ENCODE measurements at places on chromosomes 12 and 14.

DNA sequence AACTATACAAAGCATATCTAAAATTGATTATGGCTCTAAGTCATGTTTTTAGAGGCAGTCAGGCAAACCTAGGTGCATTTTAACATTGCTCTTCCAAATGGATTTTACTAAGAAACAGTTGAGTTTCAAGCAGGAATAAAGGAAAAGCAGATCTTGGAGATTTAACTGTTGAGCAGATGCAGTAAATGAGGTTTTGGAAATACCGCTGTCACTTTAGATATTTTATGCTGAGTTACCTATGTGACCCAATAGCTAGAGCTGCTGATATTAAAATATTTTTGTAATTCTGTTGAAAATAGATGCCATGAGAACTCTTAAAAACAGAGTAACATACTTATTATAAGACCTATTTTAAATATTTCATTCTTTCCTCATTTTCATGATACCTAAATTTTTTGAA is 181.4 kb downstream of the SYT1 start:
- no peak for DNase-seq

DNA sequence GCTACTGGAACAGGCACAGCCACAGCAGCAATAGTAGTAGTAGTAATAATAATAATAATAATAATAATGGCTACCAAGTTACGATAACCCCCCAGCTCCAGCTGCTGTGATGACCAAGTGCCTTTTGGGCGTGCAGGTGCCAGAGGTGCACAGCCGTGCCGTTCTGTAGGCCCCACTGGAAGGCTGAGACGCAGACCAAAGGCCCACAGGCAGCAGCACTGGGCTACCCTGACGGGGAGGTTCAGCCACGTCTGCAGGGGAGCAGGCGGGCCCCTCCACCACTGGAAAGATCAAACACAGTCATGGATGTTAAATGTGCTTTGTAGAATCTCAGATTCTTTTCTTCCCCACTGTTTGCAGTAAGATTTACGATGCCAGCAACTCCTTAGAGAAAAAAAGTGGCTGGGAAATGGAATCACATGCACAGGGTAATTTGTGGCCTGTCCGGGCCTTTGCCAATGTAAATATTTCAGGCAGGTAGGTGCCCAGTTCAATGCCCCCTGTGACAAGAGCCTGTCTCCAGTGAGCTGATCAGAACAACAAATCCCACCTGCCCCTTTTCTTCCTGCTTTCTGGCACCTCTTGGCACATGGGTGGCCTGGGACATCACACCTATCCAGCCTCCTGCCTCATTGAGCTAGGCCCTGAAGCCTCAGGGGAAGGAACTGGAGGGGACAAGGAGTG is 32.6 kb downstream of the CCDC85C start:
- no peak for DNase-seq

DNA sequence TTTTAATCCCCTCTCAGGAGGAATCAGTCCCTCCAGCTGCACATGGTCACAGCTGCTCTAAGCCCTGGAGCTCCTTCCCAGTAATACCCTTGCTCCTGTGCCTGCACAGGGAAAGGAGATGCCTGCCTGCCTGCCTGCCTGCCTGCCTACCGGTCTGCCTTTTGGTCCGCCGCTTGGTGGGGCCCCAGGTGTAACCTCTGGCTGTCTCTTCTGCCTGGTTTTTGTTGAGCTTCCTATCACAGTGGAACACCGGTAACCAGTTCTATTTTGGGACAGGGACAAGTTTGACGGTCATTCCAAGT is 99.8 kb downstream of the DAD1 start:
- DNase-seq, result no peak

DNA sequence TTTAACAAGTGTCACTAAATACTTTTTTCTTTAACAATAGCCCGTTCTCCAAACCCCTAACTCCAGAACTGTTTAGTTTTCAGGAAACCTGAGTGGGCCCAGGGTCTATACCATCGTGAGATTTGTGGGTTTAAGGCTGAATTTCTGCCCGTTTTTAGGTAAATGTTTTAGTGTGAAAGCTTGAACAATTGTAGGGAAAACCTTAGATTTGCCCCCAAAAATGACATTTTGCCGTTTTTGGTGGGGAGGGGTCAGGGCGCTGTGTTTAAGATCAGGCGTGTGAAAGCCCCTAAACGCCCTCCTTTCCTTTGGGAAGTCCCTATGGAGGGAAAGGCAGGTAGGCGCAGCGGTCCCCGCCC is 320 bp upstream of the PRPF39 start:
- no peak for DNase-seq

GRCh38 chr12:92210071-92210470 is 64.4 kb upstream of the BTG1 start:
- DNase-seq, result no peak

DNA sequence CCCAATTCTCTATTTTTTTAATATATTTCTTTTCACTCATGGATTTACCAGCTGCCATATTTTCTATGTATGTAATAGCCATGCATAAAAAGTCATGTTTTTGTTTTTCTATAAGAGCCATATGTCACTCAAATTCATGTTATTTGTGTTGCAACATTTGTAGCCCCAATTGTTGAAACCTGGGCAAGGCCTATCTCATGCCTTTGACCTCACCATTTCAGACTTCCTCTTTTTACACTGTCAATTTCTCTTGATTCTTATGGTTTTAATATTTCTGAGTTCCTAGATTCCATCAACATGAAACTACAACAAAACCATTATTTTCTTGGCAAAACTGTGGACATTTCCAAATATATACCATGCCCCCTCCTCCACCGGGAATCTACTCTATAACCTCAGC is 647.5 kb downstream of the C12orf50 start:
- DNase-seq, result no peak

DNA sequence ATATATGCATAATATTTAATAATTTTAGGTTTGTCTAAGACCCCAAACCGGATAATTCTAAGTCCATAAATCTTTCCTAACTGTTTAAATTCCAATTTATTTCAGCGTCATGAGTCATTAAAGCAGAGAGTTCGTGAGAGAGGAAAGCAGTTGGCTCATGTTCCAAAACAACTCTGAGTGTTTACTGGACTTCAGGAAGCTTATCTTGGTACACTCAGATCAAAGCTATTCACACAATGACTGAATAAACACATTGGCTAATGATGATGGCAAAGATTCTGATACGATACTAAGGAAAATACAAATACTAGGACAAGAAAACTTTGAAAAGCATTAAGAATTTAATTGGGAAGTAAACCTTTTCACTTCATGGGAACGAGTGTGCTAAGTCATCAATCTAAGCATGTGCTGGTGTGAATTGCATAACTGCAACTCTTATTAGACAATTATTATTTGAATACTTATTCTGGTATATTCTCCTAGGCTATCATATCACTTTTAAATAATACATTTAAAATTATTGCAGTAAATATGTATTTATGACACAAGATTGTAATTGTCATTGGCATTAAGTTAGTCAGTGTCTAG is 34.8 kb upstream of the CLEC14A start:
- DNase-seq, result no peak

GRCh38 chr12:49030119-49030518 is 11.5 kb upstream of the PRKAG1 start:
- no peak for DNase-seq

GRCh38 chr14:54219261-54220070 is 177.3 kb upstream of the CDKN3 start:
- DNase-seq, result no peak

DNA sequence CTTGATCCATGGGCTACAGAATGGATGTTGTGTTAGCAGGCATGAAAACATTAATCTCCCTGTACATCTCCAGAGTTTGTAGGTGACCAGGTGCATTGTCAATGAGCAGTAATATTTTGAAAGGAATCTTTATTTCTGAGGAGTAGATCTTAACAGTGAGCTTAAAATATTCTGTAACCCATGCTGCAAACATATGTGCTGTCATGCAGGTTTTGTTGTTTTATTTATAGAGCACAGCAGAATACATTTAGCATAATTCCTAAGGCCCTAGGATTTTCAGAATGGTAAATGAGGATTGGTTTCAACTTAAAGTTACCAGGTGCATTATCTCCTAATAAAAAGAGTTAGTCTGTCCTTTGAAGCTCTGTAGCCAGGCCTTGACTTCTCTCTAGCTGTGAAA is 3.5 kb upstream of the FITM1 start:
- no peak for DNase-seq

- DNase-seq, result no peak
These were observed 78.8 kb downstream of the SPPL3 start for GRCh38 chr12:120825337-120825736.

DNA sequence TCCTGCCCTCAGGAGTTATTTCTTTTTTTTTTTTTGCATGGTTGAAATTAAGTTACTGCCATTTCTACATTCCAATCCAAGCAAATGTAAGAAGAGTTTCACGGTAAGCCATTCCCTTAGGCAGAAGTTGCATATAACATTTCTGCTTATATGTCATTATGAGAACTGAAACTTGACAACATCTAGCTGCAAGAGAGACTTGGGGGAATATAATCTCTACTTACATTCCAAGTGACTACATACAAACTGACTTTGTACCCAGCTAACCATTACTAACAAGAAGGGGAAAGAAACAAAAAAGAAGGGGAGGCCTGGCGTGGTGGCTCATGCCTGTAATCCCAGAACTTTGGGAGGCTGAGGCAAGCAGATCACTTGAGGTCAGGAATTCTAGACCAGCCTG is 7.3 kb upstream of the RESF1 start:
- no peak for DNase-seq

DNA sequence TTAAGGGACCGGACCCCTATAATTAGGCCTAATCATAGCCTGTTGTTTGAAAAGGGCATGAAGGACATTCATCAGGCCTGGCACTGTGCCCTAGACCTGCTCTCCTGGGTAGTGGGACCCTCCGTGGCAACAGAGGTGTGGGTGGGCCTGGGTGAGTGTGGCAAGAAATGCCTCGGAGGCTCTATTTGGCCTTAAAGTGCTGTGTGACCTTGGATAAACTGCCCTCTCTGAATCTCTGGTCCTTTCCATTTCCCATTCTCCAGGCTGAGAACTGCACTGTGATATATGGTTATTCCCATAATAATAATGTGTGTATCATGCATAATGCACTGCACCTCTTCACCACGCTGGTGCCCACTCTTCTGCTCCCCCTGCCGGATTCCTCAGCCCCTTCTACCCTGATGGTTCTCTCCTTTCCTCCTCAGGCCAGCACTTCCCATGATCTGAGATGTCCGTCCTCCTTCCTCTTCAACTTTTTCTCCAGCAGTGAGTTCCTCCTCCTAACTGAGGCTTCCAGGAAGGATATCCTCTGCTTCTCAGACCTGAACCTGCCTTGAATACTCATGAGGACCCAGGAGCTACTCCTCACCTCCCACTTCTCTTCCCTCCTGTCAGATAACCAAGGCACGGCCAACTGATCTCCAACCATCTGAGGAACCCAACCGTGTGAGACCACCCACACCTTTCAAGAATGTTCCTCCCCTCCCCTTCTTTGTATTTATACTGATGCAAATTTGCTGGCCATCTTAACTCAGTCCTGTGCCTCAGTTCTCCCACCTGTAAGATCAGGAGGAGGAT is 111.0 kb upstream of the PZP start:
- no peak for DNase-seq

GRCh38 chr14:29810682-29811081 is 117.0 kb downstream of the PRKD1 start:
- DNase-seq, result no peak

DNA sequence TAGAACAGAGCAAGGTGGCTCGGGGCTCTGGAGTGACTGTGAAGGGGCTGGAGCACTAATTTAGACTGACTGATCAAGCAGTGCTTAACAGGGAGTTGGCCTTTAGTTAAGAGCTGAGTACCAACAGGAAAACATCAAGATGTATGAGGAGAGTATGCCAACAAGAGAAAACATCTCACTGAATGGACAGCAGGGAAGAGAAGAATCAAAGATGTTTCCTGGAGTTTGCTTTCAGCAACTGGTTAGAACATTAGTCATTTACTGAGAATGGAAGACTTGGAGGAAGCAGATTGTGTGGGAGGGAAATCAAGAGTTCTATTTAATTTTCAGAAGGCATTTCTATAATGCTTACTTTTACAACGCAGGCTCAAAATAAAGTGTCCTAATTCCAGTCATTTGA is 259.3 kb downstream of the ADAMTS20 start:
- no peak for DNase-seq

- DNase-seq, result no peak
These were observed 386.2 kb upstream of the CCDC196 start for GRCh38 chr14:66099931-66100330.

GRCh38 chr12:122860040-122860853 is 25.0 kb downstream of the HIP1R start:
- DNase-seq, result peak; percentile 69

DNA sequence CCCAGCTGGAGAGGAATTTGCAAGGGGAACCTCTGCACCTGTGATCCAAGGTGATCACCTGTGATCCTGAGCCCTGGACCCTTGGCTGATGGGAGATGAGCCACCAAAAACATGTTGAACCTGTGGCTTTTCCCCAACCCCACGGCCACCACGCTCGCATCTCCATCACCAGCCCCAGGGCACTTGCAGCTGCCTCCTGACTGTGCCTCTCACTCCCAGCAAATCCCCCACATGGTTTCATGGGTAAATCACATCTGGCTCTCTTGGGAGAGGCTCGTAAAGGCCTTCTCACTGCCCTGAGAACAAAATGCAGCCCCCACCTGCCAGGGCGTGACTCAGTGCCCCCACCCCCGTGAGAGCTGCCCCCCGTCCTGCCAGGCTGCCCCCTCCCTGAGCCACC is 76.0 kb downstream of the RFLNA start:
- DNase-seq, result no peak

- DNase-seq, result no peak
These were observed 227.1 kb upstream of the KRR1 start for GRCh38 chr12:75738486-75738885.

DNA sequence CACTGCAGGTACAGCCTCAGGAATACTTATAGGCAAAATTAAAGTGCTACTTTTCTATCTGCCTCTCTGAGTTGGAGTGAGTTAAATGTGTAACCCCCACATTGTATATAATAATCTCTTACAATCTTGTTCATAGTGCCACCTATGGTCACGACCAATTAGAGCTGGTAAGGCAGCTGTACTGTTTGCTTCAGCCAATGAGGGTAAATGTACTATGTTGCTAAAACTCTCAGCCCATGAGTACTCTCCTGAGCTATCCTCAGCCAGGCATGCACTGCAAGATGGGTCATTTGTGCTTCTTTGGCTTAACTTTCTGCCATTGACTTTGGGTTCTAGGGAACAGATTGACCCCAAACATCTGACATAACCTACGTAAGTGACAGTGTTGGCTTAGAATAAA is 15.0 kb upstream of the MDM2 start:
- DNase-seq, result no peak

DNA sequence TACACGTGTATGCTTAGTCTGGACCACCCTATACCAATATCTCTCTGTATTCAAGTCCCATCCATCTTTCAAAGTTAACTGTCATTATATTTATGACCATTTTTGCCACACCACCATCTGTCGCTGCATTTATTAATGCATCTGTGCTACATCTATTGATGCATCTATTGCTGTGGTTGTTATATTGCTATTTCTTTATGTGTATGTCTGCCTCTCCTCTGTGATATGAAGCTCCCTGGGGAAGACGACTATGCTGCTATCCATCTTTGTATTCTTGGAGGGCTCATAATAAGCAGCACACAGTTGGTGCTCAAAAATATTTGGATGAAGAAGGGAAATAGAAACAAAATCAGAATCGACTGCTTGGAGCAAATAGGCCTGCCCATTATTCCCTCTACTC is 357.6 kb downstream of the RPS29 start:
- no peak for DNase-seq

- no peak for DNase-seq
These were observed 26.5 kb downstream of the BMP4 start for GRCh38 chr14:53929871-53930715.

GRCh38 chr14:92600318-92601053 is 86.9 kb downstream of the RIN3 start:
- no peak for DNase-seq
